SHP77 treated with DMSO at 0.1 percent for 48 hours (cell line): ENCODE measurements at places on chromosomes 13 and 19.

- DNase-seq = no peak
Measured at GRCh38 chr19:8485561-8486371, 16.7 kb downstream of the PRAM1 start.

- DNase-seq = no peak
Measured at GRCh38 chr13:26376430-26376829, 122.5 kb downstream of the CDK8 start.

DNA sequence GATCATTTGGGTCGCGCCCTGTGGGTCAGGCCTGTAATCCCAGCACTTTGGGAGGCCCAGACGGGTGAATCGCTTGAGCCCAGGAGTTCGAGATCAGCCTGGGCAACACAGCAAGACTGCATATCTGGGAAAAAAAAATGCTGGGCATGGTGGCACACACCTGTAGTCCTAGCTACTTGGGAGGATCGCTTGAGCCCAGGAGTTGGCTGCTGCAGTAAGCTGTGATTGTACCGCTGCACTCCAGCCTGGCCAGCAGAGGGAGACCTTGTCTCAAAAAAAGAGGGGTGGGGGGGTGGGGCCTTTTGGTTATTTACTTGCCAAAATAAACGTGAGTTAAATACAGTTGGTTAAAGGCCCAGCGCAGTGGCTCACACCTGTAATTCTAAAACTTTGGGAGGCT is 9.8 kb upstream of the ZNF544 start:
- DNase-seq = no peak

- no peak for DNase-seq
Measured at GRCh38 chr13:21256351-21256761, 79.9 kb downstream of the MRPL57 start.

GRCh38 chr19:21474671-21475181 is 30.7 kb upstream of the ZNF429 start:
- DNase-seq = no peak

GRCh38 chr19:39942366-39942730 is 7.9 kb upstream of the FCGBP start:
- no peak for DNase-seq

GRCh38 chr13:32195713-32196112 is 119.5 kb downstream of the ZAR1L start:
- DNase-seq = no peak

DNA sequence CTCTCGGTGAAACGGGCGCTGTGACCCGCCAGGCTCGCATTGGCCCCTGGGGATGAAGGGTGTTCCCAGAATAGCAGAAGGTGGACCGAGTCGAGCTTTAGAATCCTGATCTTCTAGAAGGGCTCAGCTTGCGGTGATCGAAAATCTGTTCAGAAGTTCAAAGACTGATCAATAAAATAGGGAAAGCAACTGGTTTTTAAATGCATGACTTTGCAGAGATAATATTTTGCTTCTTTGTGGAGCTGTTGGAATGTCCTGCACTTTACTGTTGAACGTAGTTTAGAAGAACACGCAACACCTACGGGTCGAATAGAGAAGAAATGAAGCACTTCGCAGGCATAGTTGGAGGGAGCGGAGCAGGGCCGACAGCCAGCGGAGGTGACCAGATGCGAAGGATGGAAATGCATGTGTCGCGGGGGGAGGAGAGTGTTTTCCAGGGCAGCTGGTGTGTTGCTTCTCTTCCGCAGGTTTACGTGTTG is 766 bp downstream of the CEBPG start:
- DNase-seq = peak; percentile 50

DNA sequence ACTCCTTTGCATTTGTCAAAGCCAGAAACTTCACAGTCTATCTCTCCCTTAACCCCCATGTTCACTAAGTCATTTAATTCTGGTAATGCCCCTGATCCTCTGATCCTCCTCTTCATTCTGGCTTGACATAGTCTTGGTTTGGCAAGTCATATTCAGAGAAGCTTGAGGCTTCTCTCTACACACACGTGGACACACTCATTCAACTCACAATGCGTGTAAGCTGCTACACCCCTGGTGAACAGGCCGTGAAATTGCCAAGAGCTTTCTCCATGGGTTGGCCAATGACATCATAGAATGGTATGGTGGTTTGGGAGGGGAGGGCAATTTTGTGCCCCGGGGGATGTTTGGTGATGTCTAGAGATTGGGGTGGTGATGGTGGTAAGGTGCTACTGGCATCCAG is 47.9 kb upstream of the FLT1 start:
- no peak for DNase-seq

- no peak for DNase-seq
Measured at GRCh38 chr13:60583911-60584753, 187.1 kb downstream of the TDRD3 start.
